ENCODE measurements at places on chromosomes 4 and X.

GRCh38 chr4:152605641-152606335 is 69.9 kb upstream of the FBXW7 start:
- DNase-seq = no peak

GRCh38 chr4:108556588-108557200 is 63.7 kb upstream of the RPL34 start:
- DNase-seq = no peak

DNA sequence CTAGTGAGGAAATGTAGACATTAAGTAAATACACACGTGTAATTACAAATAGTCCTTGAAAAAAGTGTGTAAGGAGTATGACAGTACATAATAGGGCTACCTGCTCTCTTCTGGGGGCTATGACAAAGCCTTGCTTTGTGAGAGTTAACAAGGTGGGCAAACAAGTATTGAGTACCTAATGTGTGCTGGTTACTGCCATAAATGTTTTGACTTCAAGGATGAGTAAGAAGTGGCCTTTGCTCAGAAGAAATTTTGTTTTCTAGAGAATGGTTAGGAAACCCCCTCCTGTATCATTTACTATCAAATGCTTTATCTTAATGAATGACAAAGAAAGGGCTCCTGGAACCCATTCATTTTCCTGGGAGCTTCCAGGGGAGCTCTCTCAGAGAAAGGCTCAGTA is 167.0 kb upstream of the CASK start:
- DNase-seq = no peak

DNA sequence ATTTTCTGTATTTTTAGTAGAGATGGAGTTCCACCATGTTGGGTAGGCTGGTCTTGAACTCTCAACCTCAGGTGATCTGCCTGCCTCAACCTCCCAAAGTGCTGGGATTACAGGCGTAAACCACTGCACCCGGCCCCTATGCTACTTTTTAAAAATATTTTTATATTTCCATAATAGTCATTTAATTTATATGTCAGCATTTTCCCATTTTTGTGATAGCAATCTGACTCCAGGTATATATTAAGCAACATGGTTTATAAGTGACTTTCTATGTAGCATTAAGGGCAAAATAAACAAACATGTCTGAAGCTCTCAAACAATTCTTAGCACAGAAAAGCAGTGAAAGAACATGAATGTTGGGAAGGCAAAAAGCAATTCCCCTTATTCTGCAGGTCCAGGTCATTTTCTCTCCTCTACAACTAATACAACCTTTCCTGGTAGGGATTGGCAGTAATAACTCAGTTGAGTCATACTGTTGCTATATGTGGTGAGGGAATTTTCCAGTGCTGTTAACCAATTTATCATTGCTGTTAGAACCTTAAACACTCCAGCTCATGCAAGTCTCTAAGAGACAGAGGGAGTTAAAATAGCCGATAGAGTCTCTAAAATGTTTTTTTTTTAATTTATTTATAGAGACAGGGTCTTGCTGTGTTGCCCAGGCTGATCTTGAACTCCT is 24.0 kb downstream of the SMIM14 start:
- DNase-seq = no peak

DNA sequence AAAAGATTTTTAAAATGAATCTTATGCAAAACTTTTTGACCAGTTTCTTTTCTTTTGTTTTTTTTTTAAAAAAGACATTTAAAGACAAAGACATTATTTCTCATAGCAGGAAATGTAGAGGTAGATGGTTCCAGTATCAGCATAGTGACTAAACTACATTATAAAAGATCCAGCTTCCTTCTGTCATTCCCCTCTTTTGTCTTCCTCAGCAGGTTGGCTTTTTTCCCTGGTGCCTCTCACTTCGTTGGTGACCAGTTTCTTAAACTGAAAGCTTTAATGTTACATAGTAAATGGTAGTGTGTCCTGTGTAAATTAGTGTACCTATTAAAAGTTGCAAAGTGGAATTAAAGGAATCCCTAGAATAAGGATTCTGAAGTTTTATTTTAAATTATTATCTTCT is 36.1 kb downstream of the DCK start:
- DNase-seq = no peak

- no peak for DNase-seq
These were observed 40.6 kb upstream of the IL21 start for GRCh38 chr4:122661176-122662160.

DNA sequence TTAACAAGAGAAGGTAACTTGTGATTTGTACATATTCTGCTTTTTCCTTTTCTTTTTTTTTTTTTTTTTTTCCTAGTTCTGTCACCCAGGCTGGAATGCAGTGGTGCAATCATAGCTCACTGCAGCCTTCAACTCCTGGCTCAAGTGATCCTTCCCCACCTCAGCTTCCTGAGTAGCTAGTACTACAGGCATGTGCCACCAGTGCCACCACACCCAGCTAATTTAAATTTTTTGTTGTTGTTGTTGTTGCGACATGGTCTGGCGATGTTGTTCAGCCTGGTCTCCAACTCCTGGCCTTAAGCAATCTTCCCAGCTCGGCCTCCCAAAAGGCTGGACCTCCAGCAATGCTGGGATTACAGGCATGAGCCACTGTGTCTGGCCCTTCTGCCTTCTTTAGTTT is 1.5 kb upstream of the TACR3 start:
- DNase-seq = no peak

- no peak for DNase-seq
These were observed 188.9 kb upstream of the IL1RAPL1 start for GRCh38 chrX:28398342-28398741.

DNA sequence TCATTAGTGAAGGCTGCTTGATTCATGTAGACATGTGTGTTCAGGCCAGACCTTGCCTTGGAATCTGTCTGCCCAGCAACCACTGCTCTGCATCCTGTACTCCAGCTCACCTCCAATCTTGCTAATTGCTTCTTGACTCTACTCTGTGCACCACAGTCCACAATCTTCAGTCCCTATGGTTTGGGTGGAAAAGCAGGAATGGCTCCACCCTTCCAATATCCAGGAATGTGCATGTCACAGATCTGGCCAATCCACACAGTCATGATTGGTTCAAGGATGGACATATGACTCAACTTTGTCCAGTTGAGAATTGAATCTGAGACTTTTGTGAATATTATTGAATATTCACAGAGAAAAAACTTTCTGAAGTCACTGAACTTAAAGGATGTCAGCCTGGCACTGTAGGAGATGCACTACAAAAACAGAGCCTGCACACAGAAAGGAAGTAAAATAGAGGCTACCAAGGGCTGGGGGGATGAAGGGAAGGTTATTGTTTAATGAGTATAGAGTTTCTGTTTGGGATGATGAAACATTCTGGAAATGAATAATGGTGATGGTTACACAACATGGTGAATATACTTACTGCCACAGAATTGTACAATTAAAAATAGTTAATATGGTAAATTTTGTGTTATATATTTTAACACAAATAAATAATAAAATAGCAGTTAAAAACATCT is 161.3 kb upstream of the USP38 start:
- no peak for DNase-seq

- DNase-seq = no peak
These were observed 364.0 kb downstream of the TMA16 start for GRCh38 chr4:163858515-163858914.

- no peak for DNase-seq
These were observed 25.6 kb downstream of the APELA start for GRCh38 chr4:164902608-164903007.

- DNase-seq = no peak
These were observed 169.8 kb upstream of the GALNT7 start for GRCh38 chr4:172998527-172999469.

- no peak for DNase-seq
These were observed 241.3 kb downstream of the C4orf33 start for GRCh38 chr4:129337228-129337620.

DNA sequence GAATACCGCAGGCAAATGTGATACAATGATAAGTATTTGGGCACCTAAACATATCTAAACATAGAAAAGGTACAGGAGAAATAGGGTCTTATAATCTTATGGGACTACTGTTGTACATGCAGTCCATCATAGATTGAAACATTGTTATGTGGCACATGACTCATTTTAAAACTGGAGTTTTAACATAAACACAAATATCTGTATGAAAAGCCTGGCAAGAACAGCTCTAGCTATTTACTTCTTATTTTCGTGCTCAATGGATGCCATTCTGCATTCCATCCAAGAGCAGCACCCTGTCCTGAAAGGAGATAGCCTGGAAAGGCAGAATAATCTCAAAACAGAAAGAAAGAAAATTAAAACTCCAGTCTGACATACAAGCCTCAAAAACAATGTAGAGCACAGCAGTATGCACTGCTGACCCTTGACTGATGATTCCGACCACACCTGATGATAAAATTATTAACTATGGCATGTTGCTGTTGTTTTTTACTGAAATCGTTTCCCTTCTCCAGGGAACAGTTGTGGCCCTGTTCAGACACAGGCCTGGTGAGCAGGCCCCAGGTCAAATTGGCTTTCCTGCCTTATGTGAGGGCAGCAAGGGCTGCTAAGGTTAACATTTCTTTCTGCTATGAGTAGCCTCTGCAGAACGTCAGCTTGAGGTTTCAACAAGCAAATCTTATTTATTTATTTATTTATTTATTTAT is 152.7 kb downstream of the APBB2 start:
- no peak for DNase-seq

DNA sequence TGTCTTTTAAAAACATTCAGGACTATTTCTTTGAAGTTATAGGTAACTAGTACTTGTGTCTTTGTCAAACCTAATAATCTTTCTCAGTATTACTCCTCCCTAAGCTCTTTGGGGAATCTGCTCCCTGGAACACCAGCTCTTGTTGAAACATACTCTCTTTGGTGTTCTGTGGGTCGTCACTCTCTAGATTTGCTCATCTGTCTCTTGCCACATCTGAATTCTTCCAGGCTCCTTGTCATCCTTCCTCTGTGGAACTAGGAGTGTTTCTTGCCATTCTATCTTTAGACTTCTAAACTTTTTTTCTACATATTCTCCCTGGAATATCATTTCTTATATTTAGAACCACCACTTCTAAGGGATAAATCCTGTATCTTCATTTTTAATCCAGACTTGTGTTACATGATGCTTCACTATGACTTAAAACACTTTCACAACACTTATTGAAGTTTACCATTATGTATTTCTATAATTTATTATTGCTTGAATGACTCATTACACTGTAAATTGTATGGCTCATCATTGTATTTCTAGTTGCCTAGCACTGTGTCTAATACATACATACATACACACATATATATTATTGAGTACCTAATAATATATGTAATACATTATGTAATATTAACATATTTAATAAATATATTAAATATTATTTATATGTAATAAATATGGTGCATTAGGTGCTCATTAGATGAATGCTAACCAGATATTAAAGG is 186.1 kb downstream of the TMA16 start:
- DNase-seq = no peak

DNA sequence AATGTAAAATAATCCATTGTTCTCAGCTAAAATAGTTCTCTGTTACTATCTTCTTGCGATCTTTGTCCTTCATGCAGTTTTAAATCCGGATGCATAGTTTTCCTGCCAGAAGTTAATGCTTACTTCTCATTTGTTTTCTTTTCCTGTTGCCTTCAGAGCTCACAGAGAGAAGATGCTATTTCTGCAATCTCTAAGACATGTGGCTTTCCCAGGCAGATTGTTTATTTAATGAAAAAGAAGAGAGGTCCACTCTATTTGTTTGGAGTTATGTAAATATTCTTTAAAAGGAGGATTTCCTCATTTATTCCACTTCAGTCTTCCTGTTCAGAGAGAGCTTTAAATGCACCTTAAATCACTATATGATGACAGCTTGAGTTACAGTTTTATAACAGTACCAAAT is 39.3 kb upstream of the HPGD start:
- DNase-seq = no peak

DNA sequence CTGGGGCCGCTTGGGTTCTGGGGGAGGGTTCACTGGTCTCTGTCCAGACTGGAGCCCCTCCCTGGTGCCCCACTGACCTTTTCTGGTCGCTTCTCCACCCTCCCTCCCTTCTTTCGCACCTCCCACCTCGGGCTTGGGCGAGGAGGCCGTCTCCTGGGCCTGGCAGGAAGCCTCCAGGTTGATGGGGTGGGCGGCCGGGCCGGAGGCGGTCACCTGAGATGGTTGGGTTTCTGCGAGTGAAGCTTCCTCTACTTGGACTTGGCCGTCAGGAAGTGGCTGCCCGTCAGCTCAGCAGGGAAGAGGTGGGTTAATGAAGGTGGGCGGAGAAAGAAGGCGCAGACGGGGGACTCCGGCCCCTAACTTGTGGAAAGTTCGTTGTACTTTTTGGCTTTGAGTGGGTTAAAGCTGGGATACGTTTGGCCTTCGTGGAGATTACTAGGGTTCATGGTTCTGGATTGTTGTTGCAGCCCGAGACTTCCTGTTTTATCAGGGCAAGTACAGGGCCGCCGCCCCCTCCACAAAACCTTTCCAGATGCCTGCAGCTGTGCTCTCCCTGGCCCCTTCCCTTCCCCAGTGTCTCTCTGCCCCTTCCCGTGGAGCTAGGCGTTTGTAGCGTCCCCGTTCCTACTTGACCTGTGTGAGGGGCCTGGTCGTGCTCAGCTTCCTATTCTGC is 1.2 kb downstream of the AKAP17A start:
- DNase-seq = no peak

- DNase-seq = no peak
These were observed 4.3 kb downstream of the TMPRSS11D start for GRCh38 chr4:67879486-67879885.

DNA sequence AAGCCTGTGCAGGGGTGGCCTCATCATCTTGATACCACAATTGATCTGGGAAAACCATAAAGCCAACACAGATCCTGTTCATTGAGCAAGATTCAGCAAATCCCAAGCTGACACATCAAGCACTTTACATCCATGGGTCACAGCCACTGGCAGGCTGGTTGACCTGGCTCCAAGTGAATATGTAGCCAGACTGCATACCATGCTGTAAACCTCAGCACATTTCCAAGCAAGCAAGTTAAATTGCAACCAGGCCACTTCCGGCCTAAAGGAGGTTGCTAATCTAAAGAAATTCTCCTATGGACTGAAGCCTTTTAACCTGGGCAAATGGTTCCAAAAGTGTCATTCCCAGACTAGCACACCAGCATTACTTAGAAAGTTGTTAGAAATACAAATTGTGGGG is 54.4 kb upstream of the USP26 start:
- no peak for DNase-seq

DNA sequence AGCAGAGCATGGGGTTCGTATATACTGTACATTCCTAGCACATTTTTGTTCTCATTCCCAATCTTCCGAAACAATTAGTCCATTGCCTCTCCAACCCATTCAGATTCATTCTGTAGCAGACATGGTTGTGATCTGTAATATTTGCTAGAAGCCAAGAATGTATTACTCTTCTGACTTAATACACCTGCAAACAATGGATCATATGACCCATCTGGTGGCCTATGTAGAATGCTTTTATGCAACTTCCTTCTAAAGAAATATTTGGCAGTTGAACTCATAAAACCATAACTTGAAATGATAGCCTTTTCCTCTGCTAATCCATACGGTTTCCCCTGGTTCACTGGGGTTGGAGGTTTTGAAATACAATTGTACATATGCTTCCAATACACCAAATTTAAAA is 32.8 kb upstream of the SGMS2 start:
- no peak for DNase-seq

DNA sequence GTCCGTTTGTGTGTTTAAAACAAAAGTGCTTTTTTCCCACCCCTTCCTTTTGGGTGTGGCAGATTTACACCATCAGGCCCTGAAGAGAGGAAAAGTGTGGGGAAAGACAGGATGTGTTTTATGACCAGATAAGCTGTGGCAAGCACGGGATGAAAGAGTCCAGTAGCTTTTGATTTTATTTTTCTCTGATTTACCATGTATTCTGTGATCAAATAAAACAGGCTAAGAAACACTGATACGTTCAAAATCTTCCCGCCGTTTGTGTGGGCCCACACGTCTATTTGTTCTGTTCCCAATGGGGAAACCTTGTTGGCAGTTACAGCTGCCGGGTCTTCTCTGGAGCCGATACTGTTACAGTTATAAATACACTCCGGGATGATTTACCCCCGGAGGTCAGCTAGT is 10.8 kb downstream of the LRP2BP start:
- DNase-seq = no peak

Measured in memory B cell (primary cell).